ENCODE measurements at places on chromosomes 7 and 10.

- DNase-seq, result no peak
Observed at GRCh38 chr10:21300551-21300950, 224.9 kb downstream of the SKIDA1 start.

- DNase-seq, result no peak
Observed at GRCh38 chr7:13165854-13166253, 478.4 kb downstream of the ARL4A start.

- DNase-seq, result no peak
Observed at GRCh38 chr7:40972426-40972825, 730.5 kb downstream of the INHBA start.

GRCh38 chr7:130947792-130948580, 214.0 kb upstream of the KLF14 start:
- no peak for DNase-seq

DNA sequence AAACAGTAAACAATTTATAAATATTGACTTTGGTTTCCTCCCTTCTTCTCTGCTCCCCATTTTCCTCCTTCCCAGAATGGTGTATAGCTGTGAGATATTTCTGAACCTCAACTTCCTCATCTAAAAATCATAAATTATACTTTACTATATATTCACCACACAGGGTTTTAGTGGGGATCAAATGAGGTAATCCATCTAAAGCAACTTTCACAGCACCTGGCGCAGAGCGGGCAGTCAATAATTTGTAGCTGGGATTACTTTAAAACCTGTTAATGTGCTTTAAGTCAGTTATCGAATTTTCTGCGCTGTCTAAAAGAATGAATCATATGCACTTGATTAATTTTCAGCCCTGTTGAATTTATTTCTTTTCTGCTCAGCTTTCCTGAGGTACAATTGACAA, 172.7 kb downstream of the PTEN start:
- no peak for DNase-seq

DNA sequence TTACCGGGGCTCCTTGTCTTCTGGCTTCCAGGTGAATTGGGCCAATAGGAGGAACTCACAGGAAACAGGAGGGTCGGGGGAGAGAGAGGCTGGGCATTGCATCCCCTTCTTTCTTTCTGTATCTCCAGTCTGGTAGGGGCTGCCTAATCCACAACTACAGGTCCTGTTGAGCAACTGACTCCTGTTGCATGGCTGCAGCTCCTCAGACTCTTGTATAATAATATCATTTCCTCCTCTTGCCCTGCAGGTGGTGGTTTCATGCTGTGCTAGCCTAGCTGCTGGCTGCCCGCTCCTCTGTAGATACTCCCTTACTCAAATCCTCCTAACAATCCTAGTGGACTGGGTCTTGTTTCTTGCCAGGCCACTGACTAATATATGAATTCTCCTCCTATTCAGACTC, 276.5 kb upstream of the SMIM30 start:
- DNase-seq, result no peak

DNA sequence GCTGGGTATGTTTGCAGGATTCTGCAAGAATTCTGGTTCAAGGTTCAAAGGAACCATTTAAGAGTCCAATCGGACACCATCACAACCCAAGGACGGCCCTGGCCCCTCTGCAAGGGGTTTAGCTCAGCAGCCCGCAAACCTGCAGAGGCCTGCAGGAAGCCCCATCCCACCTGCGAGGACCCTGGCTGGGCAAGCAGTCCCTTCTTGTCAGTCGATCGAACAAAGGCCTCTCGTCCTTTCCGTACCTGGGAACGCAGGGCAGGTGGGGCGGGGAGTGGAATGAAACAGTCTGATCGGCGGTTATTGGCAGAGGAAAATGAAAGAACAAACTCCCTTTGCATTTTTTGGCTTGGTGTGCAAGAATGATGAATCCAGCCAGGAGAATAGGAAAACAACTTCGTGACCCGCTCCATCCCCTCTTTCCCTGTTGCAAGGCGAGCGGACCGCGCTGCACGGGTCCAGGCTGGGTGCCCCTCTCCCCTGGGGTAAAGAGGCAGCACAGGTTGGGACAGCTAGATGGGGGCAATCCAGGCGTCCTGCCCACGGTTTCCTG, 73.7 kb downstream of the INSIG1 start:
- no peak for DNase-seq

GRCh38 chr10:27911539-27911938, 87.3 kb downstream of the ODAD2 start:
- DNase-seq, result no peak

DNA sequence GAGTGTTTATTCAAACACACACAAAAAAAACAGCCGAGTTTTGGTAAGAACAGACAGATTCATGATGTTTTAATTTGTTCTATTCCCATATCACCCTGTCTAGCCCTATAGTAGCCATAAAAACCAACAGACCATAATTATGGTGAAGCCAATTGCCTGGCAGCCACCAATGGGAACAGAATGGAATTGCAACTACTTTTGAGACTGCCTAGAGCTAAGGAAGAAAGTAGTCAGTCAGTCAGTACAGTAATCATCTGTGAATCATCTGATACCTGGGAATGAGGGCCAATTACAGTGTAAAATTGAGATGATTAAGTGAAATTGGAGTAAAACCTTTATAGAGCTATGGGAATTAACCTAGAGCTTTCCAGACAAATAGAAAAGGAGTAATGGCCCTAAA, 952.7 kb upstream of the KCND2 start:
- DNase-seq, result no peak

- no peak for DNase-seq
Observed at GRCh38 chr10:21721000-21721665, 187.1 kb downstream of the MLLT10 start.

- DNase-seq, result no peak
Observed at GRCh38 chr7:44759246-44759645, 10.6 kb downstream of the ZMIZ2 start.

DNA sequence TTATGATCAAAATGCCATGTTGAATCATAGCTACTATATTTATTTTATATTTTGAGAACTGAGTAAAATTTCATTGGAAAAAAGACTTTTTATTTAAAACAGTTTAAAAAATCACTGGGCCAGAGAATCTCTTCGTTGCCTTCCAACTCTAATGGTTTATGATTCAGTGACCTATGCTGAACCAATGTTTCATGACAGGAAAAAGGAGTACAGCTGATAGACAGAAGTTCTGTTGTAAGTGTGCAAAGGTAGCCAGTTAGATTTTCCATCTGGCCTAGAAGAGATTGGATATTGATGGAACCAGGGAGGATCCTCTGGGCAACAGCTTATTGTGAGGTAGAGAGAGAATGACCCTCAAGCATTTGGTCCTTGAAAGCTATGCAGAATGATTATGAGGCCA, 745.8 kb downstream of the SUGCT start:
- DNase-seq, result no peak

DNA sequence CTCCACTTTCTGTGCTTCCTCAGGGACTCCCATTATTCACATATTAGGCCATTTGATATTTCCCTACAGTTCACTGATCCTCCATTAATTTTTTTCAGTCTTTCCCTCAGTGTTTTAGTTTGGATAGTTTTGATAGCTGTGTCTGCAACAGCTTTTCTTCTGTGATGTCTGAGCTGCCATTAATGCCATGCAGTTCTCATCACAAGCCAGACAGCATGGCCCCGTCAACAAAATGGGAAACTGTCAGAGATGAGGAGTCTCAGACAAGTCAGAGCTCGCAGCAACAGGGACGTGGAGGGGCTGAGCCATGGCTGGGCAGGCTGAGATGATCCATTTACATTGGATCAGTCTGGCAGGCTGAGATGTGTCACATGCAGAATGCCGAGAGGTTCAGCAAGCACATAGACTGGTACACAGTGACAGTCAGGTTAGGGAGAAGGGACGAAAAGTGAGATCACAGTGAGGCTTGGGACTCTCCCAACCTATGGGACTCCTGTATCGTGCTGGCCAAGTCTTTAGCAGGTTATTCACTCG, 65.4 kb downstream of the NPS start:
- DNase-seq, result no peak

- DNase-seq, result no peak
Observed at GRCh38 chr10:73888514-73888913, 14.2 kb upstream of the CAMK2G start.

DNA sequence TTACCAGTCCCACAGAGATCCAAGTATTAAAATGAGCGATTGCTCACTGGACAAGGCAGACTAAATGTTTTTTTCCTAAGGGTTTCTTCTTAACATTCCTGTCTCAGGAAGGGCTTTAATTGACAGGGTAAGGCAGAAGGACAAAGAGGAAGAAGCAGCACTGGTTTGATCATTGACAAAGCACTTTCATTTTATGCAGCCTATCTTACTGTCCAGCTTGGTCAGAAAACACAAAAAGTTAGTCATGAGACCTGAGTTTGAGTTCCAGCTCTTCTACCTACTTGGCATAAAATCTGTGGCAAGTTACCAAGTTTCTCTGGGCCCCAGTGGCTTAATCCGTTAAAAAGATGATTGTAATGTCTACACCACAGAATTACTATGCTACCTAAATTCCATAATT, 458.5 kb downstream of the GFRA1 start:
- DNase-seq, result no peak

- no peak for DNase-seq
Observed at GRCh38 chr10:66321723-66322665, 603.8 kb upstream of the LRRTM3 start.

GRCh38 chr10:43928425-43928968, 279.8 kb upstream of the ZNF32 start:
- no peak for DNase-seq

DNA sequence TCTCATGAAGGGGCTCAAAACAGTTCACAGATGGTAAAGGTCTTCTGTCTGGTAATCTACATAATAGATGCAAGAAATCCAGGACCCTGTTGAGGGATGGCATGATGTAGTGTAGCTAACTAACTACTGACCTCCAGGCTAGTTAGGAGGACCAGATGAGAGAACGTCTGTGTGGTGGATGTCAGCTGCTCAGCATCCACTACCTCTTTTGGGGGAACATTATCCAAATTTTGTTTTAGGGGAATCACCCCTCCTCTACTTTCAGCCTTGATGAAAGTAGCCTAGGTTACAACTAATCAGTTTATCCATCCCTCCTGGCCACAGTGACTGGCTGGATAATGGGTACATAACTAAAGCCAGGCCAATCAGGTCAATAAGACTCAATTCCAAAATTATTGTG, 246.0 kb downstream of the RNLS start:
- no peak for DNase-seq

DNA sequence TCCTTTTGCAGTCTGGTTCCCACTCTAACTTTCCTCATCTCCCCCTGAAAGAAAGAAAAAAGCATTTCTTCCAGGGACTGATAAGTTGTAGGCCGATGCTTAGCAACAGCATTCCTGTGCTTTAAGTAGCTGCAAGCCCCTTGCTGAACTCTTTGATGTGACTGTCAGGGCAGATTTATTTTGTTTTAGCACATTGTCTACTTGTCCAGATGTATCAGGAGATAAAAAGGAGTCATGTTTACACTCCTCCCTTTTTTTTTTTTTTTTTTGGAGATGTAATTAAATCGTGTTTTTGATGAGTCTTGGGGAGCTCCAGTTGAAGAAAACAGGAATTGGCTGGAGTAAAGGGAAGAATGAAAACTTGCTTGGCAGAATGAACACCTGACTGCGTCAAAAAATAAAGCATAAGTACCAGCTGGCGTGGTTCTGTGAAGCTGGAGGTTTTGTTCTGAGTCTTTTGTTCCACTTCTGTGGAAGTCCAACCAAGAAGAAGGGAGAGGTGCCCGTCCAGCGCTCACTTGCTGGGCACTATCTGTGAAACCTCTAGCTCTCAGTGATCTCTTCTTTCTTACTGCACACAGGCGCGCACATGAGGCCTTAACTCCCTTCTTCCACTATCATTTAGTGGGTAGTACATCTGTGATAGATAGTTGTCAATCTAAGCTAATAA, 871.7 kb downstream of the LRMDA start:
- DNase-seq, result no peak

DNA sequence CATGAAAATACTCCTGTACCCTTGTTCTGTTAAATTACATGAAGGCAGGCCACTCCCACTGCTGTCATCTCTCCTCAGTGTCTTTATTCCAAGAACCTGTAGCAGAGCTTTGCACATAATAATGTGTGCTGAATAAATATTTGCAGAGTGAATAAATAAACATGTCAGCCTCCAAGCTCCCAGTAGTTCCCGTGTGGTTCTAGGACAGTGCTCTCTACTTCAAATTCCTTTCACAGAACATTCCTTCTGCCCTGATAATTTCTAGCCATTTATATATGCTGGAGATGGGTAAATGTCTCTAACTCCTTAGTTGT, 20.3 kb upstream of the HYAL4 start:
- no peak for DNase-seq

GRCh38 chr7:108143658-108144420, 13.7 kb upstream of the LAMB4 start:
- DNase-seq, result no peak

GRCh38 chr10:88012641-88013040, 149.2 kb downstream of the PTEN start:
- no peak for DNase-seq

DNA sequence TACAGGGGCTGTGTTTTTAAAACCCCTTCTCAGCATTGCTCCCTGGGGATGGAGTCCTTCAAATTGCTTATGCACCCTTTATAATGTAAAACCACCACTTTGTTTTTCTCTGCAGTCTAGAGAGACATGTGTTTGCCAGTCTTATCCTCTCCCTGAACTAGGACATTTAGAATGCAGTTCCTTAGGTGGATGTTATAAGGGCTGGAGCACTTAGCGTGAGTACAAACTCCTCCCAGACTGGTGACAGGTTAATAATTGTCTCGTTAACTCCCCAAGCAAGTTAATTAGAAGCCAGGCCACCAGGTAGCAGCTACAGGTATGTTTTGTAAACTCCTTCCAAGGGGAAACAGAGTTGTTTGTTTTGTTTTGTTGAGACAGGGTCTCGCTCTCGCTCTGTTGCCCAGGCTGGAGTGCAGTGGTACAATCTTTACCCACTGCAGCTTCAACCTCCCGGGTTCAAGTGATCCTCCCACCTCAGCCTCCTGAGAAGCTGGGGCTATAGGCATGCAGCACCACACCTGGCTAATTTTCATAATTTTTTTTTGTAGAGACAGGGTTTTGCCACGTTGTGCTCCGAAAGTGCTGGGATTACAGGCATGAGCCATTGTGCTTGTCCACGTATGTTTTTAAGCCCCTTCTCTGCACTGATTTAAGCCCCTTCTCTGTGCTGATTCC, 100.2 kb downstream of the FAM107B start:
- no peak for DNase-seq

- peak; percentile 10 for DNase-seq
Observed at GRCh38 chr10:11009471-11010308, 8.0 kb upstream of the CELF2 start.

Data from activated CD4-positive, alpha-beta T cell treated with anti-CD3 and anti-CD28 coated beads, Interleukin-2, amount 50 U/mL, for 16 hours (primary cell).